ENCODE measurements at places on chromosomes 7 and 10.

DNA sequence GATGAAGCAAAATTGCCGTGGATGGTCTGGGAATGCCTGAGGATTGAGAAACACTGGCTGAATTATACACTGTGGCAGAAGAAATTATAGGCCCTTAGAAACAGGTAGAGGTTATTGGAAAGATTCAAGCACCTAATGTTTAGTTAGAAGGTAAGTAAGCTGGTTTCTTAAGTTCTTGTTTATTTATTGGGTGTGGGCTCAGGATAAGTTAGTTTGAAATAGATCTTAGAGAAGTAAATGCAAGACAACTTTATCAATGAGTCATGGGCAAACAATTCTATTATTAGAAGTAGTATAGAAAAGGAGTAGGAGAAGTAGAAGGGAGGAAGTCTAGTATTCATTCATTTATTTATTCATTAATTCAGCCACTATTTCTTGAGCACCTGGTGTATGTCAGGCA lies 96.5 kb downstream of the KAT6B start:
- peak; percentile 52 for DNase-seq

DNA sequence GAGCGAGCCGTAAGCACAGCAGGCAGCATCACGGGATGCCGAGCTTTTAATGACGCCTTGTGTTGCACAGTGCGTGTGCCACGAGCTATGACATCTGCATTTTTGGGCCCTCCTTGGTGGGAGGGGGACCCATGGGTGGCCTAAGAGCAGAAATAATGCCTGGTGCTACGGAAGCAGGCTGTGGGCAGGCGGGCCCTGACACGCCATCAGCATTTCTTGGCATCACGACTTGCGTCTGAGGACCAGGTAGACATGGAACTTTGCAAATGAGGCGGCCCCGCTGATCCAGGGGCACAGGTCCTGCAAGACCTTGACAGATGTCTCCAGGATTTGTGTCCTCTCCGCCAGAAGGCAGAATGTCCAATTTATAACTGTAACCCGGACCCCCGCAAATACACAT lies 117.8 kb upstream of the RNF32 start:
- no peak for DNase-seq

- peak; percentile 54 for DNase-seq
Observed at GRCh38 chr10:105950410-105950809, 1214.1 kb downstream of the SORCS1 start.

GRCh38 chr10:35192645-35193249 lies 66.1 kb downstream of the CREM start:
- DNase-seq, result no peak

- peak; percentile 52 for DNase-seq
Observed at GRCh38 chr7:143216151-143216550, 5.7 kb upstream of the TAS2R40 start.

- DNase-seq, result no peak
Observed at GRCh38 chr7:47389171-47389922, 192.6 kb downstream of the TNS3 start.

All from fibroblast of skin of back (primary cell).